ENCODE measurements at places on chromosomes 16 and 17.

DNA sequence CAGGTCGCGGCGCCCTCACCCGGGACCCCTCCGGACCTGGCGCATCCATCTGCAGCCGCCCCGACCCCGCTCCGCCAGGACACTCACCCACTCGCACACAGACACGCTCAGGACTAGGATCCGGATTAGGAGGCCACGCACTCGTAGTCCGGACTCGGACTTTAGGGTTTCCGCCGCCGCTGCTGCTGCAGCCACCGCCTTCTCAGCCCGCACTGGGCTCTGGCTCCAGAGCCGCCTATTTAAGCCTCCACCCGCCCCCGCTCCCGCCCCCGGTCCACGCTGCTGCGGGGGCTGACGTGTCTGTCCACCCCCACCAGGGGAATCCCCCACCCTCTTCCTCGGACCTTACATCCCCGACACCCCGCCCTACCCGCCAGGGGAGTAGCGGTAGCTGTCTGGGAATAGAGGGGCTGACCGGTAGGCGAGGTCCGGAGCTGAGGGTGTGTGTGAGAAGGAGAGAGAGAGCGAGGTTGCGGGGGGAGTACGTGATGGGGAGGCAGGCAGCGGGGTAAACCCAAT is at the start of gene RRAD:
Gene RRAD (minus strand): TSS at position 214 of the 519 bp plus-strand sequence. CDS start 356 bp downstream, outside the sequence.
- DNase-seq: no peak

DNA sequence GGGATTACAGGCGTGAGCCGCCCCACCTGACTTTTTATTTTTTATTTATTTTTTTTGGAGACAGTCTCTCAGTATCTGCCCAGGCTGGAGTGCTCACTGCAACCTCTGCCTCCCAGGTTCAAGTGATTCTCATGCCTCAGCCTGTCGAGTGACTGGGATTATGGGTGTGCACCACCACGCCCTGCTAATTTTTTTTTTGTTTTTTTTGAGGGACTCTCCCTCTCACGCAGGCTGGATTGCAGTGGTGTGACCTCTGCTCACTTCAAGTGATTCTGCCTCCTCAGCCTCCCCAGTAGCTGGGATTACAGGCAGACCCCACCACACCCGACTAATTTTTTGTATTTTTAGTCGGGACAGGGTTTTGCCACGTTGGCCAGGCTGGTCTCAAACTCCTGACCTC is 7.7 kb downstream of the ZNF207 start:
- no peak for DNase-seq

- DNase-seq: no peak
These were observed 4.2 kb upstream of the CDH1 start for GRCh38 chr16:68732741-68733399.

- no peak for DNase-seq
These were observed 37.7 kb upstream of the SREBF1 start for GRCh38 chr17:17874478-17874877.

- DNase-seq: no peak
These were observed 72.1 kb downstream of the PRKCB start for GRCh38 chr16:23907903-23908302.

- DNase-seq: no peak
These were observed 24.8 kb upstream of the SIAH1 start for GRCh38 chr16:48409839-48410632.

GRCh38 chr17:65278050-65278819 is 141.1 kb downstream of the RGS9 start:
- no peak for DNase-seq

GRCh38 chr16:49588026-49588425 is 214.4 kb downstream of the C16orf78 start:
- DNase-seq: no peak

DNA sequence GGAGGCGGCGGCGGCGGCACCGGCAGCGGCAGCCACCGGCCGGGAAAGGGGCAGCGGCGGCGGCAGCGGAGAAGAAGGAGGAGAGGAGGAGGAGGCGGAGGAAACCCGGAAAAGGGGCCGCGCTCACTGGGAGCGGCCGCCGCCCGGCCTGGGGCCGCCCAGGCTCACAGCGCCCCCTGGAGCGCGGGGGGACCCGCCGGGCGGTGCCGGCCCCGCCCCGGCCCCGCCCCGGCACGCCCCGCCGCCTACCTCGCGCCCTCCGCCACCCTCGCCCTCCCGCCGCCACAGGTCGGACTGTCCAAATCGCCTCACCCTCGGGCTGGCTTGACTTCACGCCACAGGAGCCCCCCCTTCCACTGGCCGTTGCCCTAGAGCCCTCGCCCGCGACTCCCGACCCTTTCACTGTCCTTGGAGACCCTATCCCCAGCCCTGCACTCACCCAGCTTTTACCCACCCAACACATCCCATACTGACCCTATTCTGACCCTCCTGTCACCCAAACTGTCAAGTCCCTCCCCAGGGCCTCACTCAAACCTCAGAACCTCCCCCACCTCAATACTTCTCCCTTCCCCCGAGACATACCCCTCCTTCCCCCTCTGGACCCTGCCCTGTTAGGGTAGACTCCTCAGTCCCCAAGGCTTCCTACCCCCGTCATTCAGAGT is at the start of gene CSNK2A2:
Gene CSNK2A2 (minus strand): TSS at position 85 of the 662 bp plus-strand sequence. CDS start 370 bp downstream, outside the sequence.
- peak; percentile 52 for DNase-seq

DNA sequence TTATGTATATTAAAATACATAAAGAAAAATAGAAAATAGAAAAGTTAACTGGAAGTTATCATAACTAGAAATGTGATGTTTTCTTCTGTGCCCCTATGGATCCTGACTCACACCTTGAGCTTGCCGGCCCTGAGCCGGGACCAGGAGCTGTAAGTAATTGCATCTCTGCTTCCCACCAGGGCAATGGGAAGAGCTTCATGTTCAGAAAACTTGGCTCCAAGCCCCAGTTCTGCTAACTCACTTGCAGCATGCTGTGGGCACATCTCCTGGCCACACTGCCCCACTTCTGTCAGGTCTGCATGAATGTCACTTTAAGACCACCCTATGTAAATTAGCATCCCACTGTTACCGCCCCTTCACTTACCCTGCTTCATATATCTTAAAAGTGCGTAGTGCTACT is 37.2 kb downstream of the GNAO1 start:
- no peak for DNase-seq

DNA sequence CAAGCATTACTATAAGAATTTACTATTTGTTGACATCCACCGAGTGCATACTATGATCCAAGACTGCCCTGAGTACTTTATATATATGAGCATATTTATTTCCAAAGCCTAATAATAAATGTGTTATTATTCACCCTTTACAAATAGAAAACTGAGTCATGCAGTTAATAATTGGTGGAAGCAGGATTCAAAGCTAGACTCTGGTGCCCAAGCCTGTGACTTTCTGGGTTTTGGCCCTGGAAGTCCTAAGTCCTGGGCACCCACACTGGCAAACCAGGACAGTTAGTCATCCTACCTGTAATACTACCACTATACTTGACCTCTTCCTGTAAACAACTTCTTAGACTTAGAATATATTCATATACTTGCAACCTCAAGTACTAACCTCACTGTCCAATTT is 257.4 kb upstream of the IRX5 start:
- DNase-seq: no peak

DNA sequence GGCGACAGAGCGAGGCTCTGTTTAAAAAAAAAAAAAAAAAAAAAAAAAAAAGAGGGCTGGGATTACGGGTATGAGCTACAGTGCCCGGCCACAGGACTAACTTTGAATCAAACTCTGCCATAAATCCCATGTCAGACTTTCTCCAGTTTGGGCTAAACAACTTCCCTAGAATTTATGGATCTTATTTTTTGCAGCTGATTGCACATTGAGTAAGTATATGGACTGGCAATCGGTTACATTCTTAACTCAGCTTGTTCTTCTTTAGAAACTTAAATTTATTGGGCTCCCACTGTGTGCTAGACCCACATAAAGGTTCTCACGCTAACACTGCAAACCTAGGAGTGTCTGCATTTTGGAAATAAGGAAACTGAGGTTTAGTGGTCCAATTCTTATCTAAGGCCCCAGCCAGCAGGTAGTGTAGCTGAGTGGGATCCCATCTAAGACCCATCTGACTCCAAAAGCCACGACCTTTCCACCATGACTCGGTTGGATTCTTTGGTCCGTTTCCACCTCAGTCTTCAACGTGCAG is 718 bp upstream of the CBFB start:
- no peak for DNase-seq

- no peak for DNase-seq
These were observed 34.9 kb downstream of the CMC2 start for GRCh38 chr16:80971819-80972218.

Data from activated gamma-delta T cell treated with anti-CD3 and anti-CD28 coated beads, Interleukin-2, amount 50 U/mL, for 16 hours (primary cell).